ENCODE measurements at places on chromosomes 3 and 15.

DNA sequence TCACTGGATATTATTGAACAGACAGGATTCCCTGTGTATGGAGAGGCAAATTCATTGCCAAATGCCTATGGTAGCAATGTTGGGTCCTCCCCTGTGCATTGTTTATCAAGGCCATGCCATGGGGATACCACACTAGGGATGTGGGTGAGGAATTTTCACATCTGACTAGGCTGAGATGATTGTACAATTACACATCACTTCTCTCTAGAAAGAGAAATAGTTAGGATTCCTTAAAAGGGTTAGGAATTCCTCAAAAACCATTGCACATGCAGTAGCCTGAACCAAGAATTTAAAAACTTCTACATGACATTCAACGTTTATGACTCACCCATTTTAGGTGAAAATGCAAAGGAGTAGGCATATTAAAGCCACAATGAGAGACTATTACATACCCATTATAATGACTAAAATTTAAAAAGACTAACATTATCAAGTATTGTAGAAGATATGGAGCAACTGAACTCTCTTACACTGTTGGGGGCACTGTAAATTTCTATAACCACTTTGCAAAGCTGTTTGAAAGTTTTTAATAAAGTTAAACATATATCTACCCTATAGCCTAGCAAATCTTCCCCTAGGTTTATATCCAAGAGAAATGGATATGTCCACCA, 175.9 kb downstream of the THRB start:
- DNase-seq = no peak

DNA sequence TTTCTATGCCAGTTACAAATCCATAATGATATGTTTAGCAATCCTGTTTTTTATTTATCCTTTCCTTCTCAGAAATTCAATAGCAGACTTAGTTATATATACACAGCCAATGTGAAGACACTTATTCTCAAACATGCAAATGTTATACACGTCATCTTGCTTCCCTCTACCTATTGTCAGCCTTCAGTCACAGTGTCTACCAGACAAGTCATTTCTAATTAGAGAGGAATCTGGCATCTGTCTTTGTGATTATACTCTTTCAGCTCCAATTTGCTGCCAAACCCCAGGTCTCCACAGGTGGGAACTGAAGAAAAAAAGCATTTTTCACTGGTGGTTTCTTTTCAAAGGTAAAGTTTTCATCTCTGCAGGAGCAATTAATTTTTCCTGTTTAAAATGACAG, 793.1 kb downstream of the AGBL1 start:
- no peak for DNase-seq

GRCh38 chr3:10644189-10644588, 138.8 kb upstream of the ATP2B2 start:
- no peak for DNase-seq

GRCh38 chr3:125433091-125433534, 58.0 kb upstream of the ZNF148 start:
- no peak for DNase-seq

DNA sequence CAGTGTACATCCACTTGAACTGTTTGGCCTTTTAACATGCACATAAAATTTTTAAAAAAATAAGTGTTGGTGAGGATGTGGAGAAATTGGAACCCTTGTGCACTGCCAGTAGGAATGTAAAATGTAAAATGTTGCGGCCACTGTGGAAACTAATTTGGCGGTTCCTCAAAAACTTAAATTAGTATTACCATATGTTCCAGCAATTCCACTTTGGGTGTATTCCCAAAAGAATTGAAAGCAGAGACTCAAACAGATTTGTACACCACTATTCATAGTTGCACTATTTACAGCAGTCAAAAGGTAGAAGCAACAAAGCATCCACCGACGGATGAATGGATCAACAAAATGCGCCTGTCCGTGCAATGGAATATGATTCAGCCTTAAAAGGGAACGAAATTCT, 55.2 kb upstream of the SEC61A1 start:
- no peak for DNase-seq

DNA sequence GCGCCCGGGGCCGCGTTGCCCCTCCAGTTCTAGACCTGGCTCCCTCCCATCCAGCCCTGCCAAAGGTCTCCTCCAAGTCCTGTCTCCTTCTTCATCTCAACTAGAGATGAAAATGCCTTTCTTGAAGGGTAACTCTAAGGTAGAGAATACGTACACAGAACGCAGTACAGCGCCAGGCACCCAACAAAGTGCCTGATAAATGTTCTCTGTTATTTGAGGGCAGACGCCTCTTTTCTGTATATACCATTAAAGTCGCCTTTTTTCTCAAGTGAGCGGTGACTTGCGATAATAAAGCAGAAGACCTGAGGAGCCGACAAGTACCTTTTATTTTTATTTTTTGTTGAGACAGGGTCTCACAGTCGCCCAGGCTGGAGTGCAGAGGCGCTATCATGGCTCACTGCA, 809 bp downstream of the CRTAP start:
- no peak for DNase-seq

DNA sequence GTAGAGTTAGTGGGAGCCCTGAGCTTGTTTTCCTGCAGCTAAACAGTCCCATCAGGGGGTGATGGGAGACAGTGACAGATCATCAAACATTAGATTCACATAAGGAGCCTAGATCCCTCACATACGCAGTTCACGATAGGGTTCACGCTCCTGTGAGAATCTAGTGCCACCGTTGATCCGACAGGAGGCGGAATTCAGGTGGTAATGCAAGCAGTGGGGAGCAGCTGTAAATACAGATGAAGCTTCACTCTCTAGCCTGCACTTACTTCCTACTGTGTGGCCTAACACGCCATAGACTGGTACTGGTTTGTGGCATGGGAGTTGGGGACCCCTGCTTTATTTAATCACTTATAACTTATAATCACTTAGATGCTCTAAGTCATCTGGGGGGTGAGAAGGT, 179.1 kb downstream of the AKAP13 start:
- DNase-seq = no peak

DNA sequence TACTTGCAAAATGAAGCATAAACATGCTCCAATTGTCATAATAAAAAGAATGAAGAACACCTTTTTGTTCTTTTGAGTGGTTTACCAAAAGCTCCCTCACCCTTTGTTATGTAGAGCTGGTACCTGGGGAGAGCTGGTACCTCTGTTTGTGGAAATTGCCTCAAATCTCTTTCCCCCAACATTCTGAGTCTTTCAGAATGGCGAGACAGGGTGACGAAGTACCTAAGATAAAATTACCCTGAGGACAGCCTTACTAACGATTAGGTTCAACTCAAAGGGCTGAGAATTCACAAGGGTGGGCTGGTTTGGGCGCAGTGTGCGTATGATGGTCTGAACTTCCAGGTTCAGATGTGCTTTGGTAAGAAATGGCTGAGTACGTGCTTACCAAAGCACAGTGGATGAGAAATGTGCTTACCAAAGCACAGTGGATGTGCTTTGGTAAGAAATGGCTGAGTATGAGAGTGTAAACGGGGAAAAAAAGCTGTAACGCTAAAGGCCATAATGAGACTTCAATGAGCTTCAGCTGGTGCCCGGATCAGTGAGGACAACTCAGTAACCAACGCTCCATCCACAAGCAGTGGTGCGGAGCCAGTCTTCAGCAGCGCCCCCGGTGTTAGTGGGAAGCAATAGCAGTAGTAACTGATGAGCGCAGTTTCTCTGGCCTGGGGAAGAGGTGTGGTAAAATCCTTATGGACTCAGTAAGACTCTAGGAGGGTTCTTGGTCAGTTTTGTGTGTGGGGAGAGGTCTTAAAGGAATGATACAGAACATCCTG, 72.3 kb upstream of the LRIG1 start:
- no peak for DNase-seq

- no peak for DNase-seq
These were observed 2.0 kb downstream of the FAM43A start for GRCh38 chr3:194687638-194688199.

DNA sequence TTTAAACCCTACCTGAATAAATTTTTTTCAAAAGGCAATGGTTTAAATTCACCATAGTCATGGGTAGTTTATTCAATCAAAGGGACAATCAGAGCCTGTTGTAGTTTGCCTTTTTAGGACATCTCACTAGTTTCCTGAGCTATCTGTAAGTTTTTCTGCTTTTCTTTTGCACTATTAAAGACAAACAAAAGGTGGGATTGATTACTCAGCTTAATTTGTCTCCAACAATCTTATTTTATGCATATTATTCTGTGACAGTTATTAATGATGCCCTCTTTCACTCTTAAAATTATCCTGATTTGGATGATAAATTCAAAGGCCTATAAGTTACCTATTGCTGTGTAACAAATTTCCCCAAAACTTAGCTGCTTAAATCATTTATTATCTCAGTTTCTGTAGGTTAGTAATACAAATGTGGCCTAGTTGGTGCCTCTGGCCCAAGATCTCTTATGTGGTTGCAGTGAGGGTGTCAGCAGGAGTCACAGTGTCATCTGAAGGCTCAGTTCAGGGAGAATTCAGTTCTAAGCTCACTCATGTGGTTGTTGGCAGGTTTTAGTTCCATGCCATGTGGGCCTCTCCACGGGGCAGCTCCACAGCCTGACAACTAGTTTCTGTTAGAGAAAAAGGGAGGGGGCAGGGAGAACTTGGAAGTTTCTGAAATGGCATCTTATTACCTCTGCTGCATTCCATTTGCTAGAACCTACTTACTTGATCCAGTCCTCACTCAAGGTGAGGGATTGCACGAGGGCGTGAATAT, 16.0 kb downstream of the ARMC8 start:
- no peak for DNase-seq

DNA sequence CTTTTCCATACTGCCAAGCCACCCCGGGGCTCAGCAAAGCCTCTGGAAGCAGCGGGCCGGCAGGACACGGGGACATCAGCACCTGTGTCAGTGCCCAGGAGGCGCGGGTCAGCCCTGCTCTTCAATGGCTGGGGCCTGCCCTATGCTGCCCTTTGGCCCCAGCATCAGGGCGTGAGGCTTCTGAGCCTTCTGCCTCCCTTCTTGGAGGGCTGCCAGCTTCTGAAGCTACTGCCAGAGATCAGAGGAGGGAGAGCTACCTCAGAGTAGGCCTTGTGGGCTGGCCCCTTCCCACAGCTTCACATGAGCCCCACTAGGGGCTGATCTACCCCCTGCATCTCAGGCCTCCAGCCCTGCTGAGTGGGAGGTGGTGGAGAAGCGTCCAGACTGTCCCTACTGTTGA, 13.0 kb upstream of the TMEM115 start:
- no peak for DNase-seq

- no peak for DNase-seq
These were observed 33.2 kb downstream of the GOLGA8S start for GRCh38 chr15:23387621-23388190.

GRCh38 chr3:100972867-100973266, 20.4 kb downstream of the ABI3BP start:
- DNase-seq = no peak

Data from vagina (tissue), 2 donors.